CD4-positive, alpha-beta T cell (primary cell): ENCODE measurements at places on chromosomes 2 and 18.

DNA sequence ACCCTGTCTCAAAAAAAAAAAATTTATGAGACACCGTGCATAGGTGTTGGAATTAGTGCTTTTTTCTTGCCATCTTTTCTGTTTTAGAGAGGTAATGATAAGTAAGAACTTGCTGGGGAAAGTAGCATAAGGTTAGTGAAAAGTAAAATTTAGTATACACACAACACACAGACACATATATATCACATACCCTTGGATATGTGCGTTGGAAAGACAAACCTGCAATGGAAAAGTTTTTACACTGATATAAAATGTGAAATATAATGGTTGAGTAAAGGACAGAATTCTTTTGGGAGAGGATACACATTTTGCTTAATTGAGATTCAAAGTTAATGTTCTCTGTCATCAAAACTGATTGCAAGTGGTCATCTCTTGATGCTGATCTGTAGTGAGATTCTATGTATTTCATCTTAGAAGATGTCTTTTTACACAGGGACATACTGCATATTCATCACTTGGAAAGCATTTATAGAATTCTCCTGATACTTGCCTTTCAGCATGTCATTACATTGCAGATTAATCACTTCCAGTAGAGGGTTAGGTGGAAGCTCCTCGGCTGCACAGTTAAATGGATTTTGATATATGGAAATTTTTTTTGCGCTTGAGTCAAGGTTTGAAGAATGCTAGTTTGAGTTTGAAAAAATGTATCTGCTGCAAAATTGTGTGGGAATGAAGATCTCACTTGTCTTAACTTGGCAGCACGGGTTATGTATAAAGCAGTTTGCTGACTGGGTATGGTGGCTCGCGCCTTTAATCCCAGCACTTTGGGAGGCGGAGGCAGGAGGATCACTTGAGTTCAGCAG, 13.5 kb downstream of the PPP1CB start:
- no peak for DNase-seq

GRCh38 chr18:59996370-59996966, 96.7 kb downstream of the PMAIP1 start:
- DNase-seq = no peak

GRCh38 chr18:9707381-9708056, 582 bp upstream of the RAB31 start:
- no peak for DNase-seq

DNA sequence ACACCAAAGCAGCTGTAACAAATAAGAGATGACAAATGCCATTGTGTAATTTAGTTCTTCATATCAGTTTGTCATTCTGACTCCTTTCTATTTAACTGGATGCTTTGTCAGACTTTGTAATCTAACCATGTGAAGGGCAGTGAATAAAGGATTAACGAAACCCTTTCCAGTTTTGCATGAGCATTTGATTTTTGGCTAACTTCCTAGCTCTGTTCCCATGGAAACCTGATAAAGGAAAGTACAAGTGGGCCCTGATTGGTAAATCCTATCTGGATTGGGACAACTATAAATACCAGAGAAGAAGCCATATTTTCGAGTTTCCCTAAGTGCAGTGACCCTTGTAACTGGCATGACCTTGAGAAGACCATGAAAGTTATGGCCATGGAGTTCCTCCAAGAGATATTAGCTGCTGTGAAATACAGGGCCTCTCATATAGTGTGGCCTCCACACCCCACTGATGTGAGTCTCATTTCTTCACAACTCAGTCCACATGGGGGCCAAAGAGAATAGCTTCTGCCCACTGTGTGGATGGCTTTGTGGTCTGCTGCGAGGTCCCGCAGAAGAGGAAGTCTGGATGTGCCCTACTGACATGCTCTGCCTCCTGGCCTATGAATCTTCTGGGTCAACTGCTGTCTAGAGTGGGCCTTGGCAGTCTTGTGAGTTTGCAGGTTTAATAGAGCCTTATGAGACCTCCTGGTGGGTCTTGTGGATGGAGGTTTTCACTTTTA, 38.2 kb upstream of the CYP1B1 start:
- DNase-seq = no peak

DNA sequence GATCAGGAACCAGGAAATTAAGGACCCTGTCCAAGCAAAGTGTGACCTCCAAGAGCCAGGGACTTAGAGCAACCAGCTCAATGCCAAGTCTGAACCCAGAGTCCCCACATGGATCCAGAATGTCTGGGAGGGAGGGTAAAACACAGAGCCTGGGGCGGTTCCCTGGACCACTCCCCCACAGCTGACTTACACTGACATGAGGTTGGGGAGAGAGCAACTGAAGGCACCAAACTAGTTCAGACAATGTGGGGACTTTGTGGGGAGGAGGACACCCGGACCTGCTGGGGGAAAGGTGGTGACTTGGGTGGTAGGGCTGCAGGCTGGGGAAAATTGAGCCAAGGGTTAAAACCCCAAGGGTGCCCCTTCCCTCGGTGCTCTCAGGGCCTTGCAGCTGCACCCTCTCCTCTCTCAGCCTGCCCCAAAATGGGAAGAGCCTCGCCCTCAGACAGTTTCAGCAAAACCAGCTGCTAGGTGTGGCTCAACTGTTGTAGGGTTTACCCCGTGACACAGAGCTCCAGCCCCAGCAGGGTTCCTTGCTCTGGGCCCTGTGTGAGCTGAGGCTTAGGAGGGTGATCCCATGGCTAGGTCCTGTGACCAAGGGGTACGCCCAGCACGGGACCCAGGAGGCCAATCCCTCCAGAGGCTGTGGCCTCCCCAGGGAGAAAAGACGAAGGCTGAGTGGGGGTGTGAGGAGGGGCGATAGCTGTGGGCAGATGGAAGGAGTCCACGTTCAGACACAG, 28.6 kb downstream of the MARCO start:
- DNase-seq = no peak

DNA sequence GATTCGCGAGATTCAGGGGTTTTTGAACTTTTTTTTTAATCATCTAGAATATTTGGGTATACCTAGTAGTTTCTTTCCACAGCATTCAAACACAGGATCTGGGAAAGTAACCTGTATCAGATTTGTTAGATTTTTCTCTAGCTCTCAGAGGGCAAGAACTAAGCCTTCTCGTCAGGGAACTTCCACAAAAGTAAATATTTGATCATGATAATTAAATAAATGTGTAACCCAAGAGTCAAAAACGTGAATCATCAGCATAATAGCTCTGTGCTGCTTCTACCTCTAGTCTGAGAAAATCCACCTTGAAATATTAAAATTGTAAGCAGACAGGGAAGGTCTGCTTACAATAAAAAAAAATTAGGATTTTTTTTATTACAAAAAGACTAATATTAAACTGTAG, 225.7 kb upstream of the SPOPL start:
- DNase-seq = no peak

DNA sequence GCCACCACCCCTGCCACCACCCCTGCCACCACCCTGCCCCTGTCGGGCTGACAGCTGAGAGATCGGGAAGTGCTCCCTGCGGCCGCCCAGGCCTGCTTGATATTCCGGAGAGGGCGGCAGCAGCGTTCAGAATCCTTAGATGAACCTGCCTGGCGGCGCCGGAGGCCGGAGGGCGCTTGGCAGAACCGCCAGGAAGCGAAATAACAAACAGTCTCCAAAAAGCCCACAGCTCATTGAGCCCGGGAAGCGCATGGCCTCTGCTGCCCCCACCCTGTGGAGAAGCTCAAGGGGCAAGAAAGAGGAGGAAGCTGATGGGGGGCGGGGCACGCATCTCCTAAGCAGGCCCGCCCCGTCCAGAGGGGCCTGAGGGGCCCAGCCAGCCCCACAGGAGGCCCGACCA, 92.2 kb upstream of the MBOAT2 start:
- DNase-seq = no peak

- DNase-seq = no peak
Measured at GRCh38 chr18:8949206-8949605, 153.3 kb upstream of the NDUFV2 start.

- no peak for DNase-seq
Measured at GRCh38 chr2:64135421-64135820, 8.8 kb downstream of the PELI1 start.

GRCh38 chr2:72183016-72183415, 35.4 kb upstream of the CYP26B1 start:
- DNase-seq = no peak

GRCh38 chr2:166468124-166469024, 25.7 kb downstream of the SCN7A start:
- no peak for DNase-seq

GRCh38 chr18:79766308-79766707, 31.4 kb upstream of the KCNG2 start:
- no peak for DNase-seq

DNA sequence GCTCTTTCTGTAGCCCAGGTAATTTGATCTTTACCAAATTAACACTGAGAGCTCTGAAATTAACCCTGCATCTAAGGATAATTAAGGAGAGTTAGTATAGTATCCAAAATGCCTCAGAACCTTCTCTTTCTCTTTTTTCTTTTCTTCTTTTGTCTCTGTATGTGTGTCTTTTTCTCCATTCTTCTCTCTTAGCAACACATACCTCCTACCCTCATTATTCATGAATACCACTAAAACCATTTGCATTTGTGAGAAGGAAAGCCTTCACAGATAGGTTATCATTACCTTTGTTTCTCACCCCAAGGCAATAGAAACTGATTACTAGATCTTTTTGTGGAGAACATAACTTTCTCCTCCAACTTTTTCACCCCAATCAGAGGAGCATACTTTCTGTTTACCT, 376.5 kb upstream of the NXPH2 start:
- no peak for DNase-seq

DNA sequence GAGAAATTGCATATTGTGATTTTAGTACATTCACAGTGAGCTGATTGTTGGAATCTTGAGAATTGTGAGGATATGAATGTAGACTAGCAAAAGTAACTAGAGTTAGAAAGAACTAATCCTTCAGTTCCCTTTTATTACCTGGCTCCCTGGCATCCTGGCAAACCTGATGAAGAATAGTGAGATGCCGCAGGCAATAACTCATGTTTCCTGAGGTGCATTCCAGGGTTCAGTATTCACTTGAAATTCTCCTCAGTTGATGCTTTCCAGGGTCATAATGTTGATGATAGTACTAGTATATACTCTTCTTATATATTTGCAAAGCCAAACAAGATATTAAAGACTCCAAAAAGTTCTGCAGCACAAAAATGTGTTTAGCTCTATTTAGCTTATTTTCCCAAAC, 432.1 kb upstream of the CELF4 start:
- DNase-seq = no peak

- no peak for DNase-seq
Measured at GRCh38 chr2:58574873-58575272, 333.7 kb upstream of the FANCL start.

GRCh38 chr2:239763433-239764097, 261.6 kb downstream of the NDUFA10 start:
- DNase-seq = no peak

DNA sequence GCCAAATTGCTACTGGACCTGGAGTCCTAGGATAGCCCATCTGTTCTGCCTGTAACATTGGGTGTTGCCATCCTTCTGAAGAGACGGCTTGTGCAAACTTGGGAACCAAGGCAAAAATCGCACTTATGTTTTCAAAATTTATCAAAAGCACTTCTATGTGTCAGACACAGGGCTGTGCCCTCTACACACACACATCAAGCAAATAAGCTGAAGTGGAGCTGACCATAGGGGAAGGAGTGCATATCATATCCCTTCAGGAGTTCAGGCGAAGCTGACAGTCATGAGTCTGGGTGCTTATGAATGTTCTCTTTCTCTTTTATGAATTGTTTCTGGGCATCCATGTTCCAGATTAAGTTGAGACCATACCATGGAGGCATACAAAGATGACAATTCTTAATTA, 247.9 kb downstream of the CYRIA start:
- no peak for DNase-seq

- DNase-seq = no peak
Measured at GRCh38 chr2:217090024-217090473, 230.2 kb upstream of the TNP1 start.

GRCh38 chr2:38421274-38422056, 44.4 kb upstream of the ATL2 start:
- DNase-seq = no peak

GRCh38 chr2:218217360-218218267, 625 bp downstream of the ARPC2 start:
- peak; percentile 56 for DNase-seq

DNA sequence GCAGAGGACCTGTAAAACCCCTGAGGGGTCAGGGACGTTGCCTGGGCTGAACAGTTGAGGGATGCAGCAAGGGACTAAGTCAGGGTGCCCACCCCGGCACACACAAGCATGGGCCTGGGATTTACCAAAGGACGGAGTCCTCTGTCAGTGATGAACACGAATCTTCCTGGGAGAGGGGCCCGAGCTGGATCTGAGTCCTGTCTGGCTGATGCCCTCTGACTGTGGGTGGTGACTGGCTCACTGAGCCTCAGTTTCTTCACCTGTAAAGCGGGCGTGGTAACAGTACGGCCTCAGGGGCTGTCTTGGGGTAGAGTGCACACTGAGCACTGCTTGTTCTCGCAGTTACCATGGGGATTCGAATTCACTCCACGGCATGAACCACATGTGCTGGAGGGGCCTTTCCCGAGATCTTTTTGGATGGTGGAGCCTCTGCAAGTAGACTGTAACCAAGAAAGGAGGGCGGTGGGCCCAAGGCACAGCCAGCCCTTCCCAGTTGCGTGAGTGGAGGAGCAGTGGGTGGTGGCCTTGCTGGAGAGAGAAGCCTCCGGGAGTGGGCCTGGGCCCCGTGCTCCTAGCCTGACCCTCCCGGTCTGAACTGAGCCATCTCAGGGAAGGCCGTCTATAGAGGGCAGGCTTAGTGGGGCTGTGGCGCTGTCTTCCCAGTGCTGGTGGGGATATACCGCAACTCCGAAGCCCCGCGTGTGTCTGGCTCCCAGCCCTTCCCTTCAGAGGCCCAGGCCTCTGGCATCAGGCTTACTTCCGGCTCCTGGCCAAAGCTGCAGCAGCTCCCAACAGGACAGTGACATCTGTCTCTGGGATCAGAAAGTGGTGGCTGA, 130.8 kb upstream of the HS6ST1 start:
- DNase-seq = no peak

GRCh38 chr18:63099848-63100629, 219.5 kb downstream of the BCL2 start:
- DNase-seq = no peak

GRCh38 chr2:170467568-170468422, 247.3 kb upstream of the SP5 start:
- DNase-seq = no peak

DNA sequence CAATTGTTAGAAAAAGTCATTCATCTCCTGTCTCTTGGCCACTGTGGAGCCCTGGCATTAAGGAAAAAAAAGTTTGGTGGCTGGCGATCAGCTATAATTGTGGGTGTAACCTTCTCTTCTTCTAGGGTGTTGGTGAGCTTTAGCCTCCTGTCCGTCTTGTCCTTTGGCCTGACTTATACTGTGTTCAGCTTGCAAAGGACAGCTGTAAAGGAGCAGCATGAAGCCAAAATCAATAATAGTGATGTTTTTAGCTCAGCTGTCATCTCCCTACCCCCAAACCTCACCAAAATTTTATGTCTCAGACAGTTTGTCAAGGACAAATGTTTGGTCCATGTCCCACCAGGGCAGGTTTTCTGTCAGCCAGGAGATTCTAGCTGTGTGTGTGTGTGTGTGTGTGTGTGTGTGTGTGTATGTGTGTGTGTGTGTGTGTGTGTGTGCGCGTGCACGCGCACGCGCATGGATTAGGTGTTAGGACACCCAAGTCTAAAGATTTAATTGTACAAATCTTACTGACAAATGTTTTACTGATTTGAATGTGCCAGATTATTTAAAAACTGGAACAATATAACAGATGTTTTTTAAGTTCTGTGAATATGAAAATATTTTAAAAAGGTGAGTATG, 109.2 kb downstream of the PTPRM start:
- DNase-seq = no peak
